T follicular helper cell (primary cell): ENCODE measurements at places on chromosomes 12 and 14.

GRCh38 chr14:28760431-28760996 lies 6.1 kb upstream of the FOXG1 start:
- DNase-seq = no peak

DNA sequence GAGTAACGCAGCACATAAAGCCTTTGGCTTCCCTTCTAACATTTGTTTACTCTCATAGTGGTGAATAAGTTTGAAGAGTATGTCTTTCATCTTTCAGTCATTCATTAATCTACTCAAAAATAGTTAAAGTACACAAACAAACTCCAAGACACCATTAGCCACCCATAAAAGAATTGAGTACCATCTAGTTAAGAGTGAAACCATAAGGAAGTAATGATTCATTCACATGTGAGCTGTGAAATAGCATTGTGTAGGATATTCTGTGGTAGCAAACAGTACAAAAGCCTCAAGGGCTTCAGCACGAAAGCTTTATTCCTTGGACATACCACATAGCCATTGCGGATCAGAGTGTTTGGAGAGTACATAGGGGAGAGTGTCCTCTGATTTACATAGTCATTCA lies 13.9 kb downstream of the SYT1 start:
- no peak for DNase-seq

GRCh38 chr12:27981874-27982273 lies 9.3 kb upstream of the PTHLH start:
- DNase-seq = no peak

- DNase-seq = no peak
These were observed 114.8 kb downstream of the SNAPC1 start for GRCh38 chr14:61877035-61877390.

- DNase-seq = no peak
These were observed 300.9 kb upstream of the SRRM4 start for GRCh38 chr12:118680356-118680963.

GRCh38 chr12:124401704-124402221 lies 106.9 kb downstream of the RFLNA start:
- no peak for DNase-seq

DNA sequence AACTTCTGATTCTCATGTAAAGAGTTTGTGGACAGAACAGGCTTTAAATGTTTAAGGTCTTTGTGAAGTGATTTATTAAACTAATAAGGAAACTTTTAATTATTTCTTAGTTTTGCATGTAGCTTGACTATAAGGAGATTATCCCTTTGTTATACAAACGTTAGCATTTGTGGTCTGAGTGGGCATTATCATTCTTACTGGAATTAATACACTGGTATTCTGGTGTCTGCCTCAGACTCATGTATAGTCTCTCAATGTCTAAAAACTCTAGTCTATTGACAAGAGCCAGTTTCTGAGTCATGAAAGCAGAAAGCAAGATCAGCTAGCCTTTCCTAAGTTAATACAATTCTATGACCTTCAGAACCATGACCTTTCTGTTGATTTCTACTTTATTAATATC lies 51.3 kb downstream of the SOX5 start:
- DNase-seq = no peak

- no peak for DNase-seq
These were observed 6.0 kb downstream of the TMEM260 start for GRCh38 chr14:56585461-56586084.

- no peak for DNase-seq
These were observed 175.2 kb downstream of the EPS8 start for GRCh38 chr12:15613981-15614380.

DNA sequence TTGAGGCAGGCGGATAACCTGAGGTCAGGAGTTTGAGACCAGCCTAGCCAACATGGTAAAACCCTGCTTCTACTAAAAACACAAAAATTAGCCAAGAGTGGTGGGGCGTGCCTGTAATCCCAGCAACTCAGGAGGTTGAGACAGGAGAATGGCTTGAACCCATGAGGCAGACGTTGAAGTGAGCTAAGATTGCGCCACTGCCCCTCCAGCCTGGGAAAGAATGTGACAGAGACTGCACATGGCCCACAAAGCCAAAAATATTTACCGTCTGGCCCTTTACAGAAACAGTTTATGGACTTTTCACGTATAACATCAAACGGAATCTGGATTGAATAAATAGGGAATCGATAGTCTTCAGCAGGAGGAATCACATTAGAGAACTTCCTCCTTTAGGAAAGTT lies 3.5 kb downstream of the RSRC2 start:
- DNase-seq = no peak

GRCh38 chr12:54421175-54421878 lies 2.3 kb upstream of the ITGA5 start:
- DNase-seq = no peak

DNA sequence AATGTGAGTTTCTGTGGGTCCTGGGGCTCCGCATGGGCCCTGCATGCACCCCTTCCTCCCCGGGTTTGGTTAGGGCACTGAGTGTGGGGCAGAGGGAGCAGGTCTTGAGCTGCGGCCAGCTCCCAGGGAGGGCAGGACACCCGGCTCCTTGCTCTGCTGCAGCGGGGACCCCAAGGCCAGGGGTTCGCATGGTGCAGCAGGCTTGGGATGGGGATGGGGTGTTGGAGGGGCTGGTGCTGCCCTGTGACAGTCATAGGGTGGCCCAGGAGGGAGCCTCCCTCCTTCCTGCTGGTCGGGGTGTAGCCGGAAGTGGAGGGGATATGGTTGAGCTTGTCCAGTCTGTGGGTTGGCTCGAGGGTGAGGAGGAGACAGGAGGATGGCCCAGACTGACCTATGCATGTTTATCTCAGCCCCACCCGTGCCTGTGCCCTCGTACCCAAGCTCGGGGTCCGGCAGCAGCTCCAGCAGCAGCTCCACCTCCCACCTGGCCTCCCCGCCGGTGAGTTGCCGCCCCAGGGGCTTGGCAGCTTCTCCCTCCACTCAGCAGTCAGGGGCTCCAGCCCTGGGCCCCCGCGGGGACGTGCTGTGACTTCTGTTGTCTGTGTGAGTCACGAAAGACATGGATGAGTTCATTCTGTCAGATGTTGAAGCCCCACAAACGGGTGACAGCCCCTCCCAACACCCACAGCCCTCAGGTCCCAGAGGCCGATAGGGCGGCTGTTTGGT lies 16.0 kb downstream of the ULK1 start:
- DNase-seq = no peak

GRCh38 chr14:51869411-51870100 lies 9.1 kb downstream of the GNG2 start:
- DNase-seq = peak; percentile 35

DNA sequence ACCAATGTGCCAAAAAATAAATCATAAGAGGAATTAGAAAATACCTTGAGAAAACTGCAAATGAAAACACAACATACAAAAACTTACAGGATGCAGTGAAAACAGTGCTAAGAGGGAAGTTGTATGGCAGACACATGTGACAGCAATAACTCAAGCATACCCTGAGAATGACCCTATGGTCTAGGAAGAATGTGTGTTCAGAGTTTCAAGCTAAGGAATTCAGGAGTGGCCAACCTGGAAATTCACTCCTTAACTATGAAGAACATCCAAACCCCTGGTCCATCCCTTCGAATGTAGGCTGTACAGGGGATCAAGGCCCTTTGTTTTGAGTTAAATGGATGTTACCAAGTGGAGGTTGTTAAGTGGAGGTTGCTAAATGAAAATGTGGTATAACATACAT lies 16.7 kb upstream of the TTC9 start:
- no peak for DNase-seq

DNA sequence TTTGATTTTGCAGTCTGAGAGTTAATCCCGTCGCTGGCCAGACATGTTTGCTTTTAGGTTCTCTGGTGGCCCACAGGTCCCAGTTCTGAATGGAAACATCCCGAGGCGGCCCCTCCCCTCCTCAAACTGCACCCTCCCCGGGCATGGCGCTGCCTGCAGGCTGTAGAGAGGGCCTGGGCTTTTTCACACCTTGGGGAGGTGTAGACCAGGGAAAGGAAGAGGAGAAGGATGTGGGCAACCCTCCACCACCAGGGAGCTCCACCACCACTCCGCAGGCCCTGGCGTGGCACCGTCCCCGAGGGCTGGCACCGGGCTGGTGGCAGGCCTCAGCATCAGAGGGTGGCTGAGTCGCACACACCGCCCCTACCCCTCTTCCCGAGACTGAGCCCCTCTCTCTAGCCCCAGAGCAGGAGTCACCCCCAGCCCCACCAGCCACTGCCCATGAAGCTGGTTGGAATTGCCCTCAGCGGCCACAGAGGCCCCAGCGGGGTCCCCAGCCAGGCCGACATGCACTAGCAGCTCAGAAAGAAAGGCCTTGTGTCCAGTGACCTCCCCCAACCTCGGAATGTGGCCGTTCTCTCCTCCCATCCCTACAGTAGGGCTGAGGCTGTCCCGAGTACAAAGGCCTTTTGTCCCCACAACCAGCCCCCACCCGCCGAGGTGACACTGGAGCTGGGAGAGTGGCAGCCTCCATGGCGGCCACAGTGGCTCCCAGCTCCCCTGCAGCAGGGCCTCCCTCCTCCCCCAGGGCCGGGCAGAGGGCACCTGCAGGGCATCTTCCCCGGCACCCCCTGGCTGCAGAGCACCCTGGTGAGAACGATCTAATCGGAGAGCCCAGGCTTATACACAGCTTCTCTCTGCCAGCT lies 23.5 kb upstream of the INF2 start:
- DNase-seq = peak; percentile 16

DNA sequence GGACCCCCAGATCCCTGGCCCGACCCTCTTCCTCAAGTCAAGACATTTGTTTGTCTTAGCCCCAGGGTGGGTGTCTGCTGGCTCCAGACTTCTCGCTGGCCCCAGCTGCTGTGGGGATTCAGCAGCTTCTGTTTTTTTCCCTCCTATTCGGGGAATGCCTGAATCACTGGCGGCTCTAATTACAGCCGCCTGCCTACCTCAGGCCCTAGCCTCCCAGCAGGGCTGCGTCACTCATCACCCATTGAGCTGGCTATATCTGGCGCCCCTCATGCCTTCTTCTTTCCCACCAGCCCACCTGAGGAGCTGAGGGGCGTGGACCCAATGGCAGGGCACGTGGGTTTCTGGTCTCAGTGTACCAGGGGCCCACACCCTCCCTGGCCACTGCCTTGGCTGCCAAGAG lies 10.1 kb downstream of the KRT80 start:
- no peak for DNase-seq
